Ovary (tissue), 10 donors: ENCODE measurements at places on chromosomes 5 and 9. TPM values are rescaled to one million over a fixed set of nuclear protein-coding genes. Genes with fewer than 3 reads are reported as not detected.

GRCh38 chr5:103487218-103487617, 75.4 kb downstream of the NUDT12 start:
- no peaks in the 10 kb centered on the region for H3K27me3 ChIP-seq
- no peaks in the 10 kb centered on the region for H3K36me3 ChIP-seq
- DNase-seq = no peak
- H3K4me1 ChIP-seq = no peaks in the 10 kb centered on the region
- no peak overlapping the region for H3K27ac ChIP-seq

GRCh38 chr9:89731262-89732182, 126.7 kb downstream of the GADD45G start:
- no peaks in the 10 kb centered on the region for H3K27me3 ChIP-seq
- no peak overlapping the region for H3K4me3 ChIP-seq
- no peak for DNase-seq
- peaks cover 19% of the 10 kb centered on the region for H3K4me1 ChIP-seq

SPINK13 gene
- total RNA-seq = not detected

DNA sequence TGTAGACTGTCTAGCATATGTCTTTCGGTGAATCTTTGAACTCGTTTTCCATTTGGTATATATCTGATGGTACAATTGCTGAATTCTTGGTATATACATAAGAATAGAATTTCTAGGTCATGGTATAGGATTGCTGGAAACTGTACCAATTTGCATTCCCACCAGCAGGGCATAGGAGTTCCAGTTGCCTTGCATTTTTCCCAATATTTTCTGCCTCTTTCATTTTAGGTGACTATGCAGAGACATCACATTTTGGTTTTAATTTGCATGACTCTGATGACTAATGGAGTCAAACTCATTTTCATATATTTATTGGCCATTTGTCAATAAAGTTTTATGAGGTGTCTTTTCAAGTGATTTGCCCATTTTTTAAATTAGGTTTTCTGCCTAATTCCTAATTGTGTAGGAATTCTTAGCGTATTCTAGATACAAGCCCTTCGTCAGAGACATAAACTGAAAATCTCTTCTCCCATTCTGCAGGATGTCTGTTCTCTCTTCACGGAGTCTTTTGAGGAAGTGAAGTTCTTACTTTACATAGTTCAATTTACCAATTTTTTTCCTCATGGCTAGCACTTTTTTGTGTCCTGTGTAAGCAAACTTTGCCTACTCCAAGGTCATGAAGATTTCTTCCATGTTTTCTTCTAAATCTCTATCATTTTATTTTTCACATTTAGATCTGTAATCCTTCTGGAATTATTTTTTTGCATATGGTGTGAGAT, 28.9 kb upstream of the PDCD1LG2 start:
- no peaks in the 10 kb centered on the region for H3K4me1 ChIP-seq
- no peak for DNase-seq
- H3K36me3 ChIP-seq = no peaks in the 10 kb centered on the region
- no peaks in the 10 kb centered on the region for H3K27me3 ChIP-seq
- no peak overlapping the region for H3K4me3 ChIP-seq

DNA sequence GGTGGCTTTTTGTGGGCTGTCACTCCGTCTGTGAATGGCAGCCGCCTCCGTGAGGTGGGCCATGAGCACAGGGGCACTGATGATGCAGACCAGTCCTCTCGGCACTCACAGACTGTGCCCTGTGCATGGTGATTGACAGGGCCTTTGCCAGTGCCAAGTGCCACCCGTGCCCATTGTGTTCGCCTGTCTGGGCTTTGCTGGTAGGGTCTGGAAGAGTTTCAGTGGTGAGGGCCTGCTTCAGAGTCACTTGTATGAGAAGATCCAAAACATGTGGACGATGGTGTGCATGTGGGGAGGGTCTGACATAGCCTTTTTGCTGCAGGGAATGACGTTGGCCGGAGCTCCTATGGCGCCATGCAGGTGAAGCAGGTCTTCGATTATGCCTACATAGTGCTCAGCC, 34.9 kb downstream of the TENT4A start:
- H3K4me3 ChIP-seq = no peak overlapping the region
- no peaks in the 10 kb centered on the region for H3K4me1 ChIP-seq
- no peak for DNase-seq
- H3K27ac ChIP-seq = no peak overlapping the region
- H3K36me3 ChIP-seq = no peaks in the 10 kb centered on the region
- H3K27me3 ChIP-seq = no peaks in the 10 kb centered on the region

GRCh38 chr5:130335117-130335516, 430.9 kb downstream of the CHSY3 start:
- no peaks in the 10 kb centered on the region for H3K36me3 ChIP-seq
- no peaks in the 10 kb centered on the region for H3K27me3 ChIP-seq

GRCh38 chr5:87868792-87869191, 399.9 kb downstream of the TMEM161B start:
- H3K4me1 ChIP-seq = no peaks in the 10 kb centered on the region
- H3K4me3 ChIP-seq = no peak overlapping the region
- H3K27me3 ChIP-seq = no peaks in the 10 kb centered on the region
- no peak for DNase-seq
- H3K27ac ChIP-seq = no peak overlapping the region

DNA sequence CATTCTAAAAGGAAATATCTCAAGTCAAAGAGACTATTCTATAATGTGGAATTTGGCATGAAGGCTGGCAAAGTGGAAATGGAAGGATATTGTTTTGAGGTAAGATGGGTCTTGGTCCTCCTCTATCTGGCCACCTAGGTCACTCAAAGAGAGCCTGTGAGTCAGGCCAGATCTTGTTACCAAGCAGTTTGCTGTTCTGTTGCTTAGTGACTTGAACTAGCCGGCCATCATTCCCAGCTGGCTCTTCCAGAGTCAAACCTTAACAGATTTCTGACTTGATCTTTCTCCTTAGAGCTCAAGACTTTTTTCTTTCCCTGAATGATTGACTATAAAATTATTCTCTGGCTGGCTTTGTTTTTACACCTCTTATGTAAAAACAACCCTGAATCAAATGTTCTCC, 136.1 kb downstream of the PDE4D start:
- H3K36me3 ChIP-seq = no peaks in the 10 kb centered on the region
- no peak for DNase-seq
- no peak overlapping the region for H3K4me3 ChIP-seq
- no peaks in the 10 kb centered on the region for H3K27me3 ChIP-seq
- H3K4me1 ChIP-seq = no peaks in the 10 kb centered on the region

DNA sequence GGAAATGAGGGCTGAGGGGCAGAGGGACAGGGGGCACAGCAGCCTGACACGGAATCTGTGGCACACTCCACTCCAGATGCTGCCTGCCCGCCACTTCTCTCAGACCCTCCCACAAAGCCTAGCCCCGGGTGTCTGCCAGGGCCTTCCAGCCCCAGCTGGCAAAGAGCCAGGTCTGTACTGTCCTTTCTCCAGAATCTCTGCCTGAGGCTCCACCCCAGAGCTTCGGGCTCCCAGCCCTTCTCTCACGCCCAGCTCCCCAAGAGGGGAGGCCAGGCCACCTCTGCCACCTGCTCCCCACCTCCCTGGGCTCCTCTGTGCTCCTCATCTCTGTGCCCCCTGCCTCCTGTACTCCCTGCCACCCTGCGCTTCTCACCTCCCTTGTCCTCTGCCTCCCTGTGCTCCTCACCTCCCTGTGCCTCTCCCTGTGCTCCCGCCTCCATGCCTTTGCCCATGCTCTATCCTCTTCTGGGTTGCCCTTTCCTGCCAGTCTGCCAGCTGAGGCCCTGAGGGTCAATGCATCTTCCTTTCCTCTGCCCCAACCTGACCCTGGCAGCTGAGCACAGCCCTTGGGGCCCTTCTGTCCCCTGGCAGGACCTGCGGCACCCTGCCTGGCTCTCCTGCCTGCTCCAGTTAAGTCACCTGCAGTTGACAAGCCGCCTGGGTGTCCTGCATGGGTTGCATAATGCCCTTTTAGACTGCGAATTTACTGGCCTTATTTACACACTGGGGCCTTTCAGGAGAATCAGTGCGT, 36.4 kb downstream of the RASGEF1C start:
- no peak overlapping the region for H3K27ac ChIP-seq
- H3K4me3 ChIP-seq = no peak overlapping the region
- no peaks in the 10 kb centered on the region for H3K36me3 ChIP-seq
- peaks cover 3% of the 10 kb centered on the region for H3K4me1 ChIP-seq
- DNase-seq = peak; percentile 56

ADRA1B gene
- total RNA-seq = 3.5 TPM

- no peak overlapping the region for H3K27ac ChIP-seq
- no peaks in the 10 kb centered on the region for H3K27me3 ChIP-seq
- no peaks in the 10 kb centered on the region for H3K36me3 ChIP-seq
Measured at GRCh38 chr5:3320317-3320875, 275.2 kb upstream of the IRX1 start.

CTNND2 gene
- total RNA-seq = 5.5 TPM

DNA sequence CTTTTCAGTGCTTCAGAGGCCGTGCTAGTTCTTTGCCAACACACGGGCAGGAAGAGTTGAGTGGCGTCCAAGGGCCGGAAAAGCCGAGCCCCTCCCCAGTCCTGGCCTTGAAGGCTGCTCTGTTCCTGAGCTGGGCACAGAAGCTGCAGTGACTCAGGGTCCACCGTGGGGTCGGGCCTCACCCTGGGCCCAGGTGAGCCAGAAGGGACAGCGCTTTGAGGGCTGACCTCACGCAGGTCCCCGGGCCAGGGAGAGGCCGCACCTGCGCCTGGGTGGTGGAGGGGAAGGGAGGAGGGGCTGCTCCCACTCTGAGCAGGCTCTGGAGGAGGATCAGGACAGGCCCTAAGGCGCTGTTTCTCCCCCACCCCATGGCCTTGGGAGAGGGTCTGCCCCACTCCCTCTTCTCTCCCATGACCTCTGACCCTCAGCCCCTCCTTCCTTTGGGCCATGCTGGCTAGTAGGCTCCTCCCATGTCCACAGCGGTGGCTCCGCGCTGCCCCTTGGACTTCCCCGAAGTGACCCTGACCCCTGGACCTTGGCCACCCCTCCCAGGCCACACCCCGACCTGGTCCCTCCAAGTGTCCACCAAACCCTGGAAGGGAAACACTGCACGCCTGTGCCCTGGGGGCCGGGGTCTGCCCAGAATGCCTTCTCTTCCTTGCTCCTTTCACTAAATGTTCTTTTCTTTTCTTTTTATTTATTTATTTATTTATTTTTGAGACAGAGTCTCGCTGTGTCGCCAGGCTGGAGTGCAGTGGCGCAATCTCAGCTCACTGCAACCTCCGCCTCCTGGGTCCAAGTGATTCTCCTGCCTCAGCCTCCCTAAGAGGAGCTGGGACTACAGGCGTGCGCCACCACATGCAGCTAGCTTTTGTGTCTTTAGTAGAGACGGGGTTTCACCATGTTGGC, 19.7 kb upstream of the SLC6A19 start:
- H3K4me1 ChIP-seq = no peaks in the 10 kb centered on the region
- H3K4me3 ChIP-seq = no peak overlapping the region
- H3K36me3 ChIP-seq = no peaks in the 10 kb centered on the region

LCNL1 gene
- total RNA-seq = 0.46 TPM

DNA sequence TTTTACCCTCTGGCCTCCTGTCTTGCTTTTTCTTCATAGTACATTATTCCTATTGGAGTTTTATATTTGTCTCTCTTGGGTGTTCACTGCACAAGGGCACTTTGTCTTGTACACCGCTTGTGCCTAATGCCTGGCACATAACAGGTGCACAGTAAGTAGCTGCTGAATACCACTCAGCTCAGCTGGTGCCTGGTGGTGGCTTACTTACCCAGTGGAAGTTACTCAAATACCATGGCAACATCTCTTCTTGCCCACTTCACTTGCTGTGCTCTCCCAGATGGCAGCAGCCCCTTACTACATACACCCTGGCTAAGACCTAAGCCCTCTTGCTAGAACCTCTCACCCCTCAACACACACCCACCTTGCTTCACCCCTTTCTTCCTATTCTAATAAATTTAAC, 11.3 kb upstream of the SKP1 start:
- H3K4me1 ChIP-seq = no peaks in the 10 kb centered on the region
- no peak overlapping the region for H3K27ac ChIP-seq
- H3K27me3 ChIP-seq = no peaks in the 10 kb centered on the region
- H3K4me3 ChIP-seq = no peak overlapping the region
- DNase-seq = no peak

BTNL3 gene
- total RNA-seq = 0.12 TPM

GRCh38 chr9:37082214-37082765, 38.1 kb upstream of the ZCCHC7 start:
- no peak for DNase-seq
- no peaks in the 10 kb centered on the region for H3K36me3 ChIP-seq
- no peaks in the 10 kb centered on the region for H3K4me1 ChIP-seq

DNA sequence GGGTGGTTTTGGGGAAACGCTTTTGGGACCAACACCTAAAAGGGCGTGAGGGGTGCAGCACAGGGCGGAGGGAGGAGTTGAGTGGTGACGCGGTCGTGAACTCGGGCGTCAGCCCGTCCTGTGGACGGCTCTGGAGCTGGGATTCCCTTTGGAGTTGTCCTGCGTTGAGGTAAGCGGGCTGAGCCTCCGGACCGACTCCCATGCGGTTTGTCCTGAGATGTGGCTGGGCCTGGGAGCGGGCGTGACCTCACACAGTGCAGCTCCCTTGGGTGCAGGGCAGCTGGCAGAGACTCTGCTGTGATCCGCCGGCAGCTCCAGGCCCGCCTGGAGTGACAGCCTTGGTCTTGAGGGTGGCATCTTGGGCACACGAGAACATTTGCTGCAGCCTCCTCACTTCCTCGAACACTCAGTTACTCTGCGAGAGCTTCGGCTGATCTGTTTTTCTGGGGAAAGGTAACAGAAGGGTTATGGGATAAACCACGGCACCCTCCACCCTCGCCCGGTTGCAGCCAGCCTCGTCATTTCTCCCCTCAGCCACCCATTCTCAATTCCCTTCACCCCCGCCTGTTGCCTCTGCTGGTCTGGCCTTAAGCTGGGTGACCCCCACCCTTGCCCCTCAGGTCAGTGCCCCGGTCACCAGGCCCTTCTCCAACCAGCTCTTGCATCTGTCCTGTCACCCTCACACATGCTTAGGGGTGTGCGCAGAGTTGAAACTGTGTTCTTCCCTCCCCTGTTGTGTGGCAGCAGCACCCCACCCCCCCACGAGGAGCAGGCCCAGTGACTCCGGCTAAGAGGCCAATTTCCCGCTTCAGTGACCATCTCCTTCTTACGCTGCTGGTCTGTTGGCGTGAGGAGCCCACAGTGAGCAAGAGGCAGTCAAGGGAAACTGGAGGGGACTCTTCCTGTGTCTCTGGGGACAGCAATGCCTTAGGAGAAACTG, 94.2 kb upstream of the COL5A1 start:
- H3K4me1 ChIP-seq = peaks cover 6% of the 10 kb centered on the region
- H3K27me3 ChIP-seq = no peaks in the 10 kb centered on the region
- H3K27ac ChIP-seq = no peak overlapping the region
- no peaks in the 10 kb centered on the region for H3K36me3 ChIP-seq

PPP3R2 gene
- total RNA-seq = not detected

MARCOL gene
- total RNA-seq = not detected

DNA sequence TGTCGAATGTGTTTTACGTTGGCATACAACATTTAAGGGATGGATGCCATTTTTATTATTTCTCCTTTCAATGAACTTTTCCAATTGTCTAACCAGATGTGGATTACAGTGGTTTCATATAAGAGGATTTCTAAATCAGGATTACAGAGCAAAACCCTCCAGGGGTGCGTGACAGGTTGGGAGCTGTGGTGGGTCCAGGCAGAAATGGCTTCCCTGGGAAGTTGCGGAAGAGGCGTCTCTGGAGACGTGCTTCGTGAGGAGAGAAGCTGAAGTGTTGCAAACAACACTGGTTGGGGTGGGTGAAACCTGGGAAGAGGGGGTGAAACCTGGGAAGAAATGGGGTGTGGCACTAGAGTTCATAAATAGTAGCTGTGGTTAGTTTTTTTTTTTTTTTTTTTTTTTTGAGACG, 4.5 kb upstream of the RPL26L1 start:
- peak; percentile 12 for DNase-seq
- H3K4me1 ChIP-seq = peaks cover 2% of the 10 kb centered on the region
- no peak overlapping the region for H3K27ac ChIP-seq
- no peaks in the 10 kb centered on the region for H3K36me3 ChIP-seq
